ENCODE measurements at places on chromosomes 4 and X.

- no peak for DNase-seq
Observed at GRCh38 chr4:69089388-69089787, 6.9 kb upstream of the UGT2B7 start.

DNA sequence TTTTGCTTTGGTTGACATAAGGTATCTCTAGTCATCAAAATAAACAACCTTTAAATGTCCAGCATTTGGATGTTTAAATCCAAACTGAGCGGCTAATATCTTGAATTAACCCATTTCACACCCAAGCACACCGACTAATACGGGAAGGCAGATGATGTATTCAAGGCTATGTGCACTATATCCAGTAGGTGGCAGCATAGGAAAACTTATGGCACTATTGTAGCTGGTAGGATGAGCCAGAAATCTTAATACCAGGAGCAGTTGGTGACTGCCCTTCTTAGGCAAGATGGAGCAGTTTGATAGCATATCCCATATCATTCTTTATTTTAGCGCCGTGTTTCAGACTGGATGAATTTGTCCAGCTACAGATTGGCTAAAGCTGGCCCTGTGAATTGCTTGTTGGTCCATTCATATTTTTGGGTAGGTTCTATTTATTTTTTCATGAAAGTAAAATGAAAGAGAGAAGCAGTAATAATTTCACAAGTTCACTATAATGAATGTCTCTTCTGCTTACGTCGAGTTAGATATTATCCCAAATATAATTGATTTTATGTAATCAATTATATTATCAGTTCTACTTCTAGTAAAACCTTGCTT, 24.4 kb downstream of the UCHL1 start:
- no peak for DNase-seq

- no peak for DNase-seq
Observed at GRCh38 chr4:78150543-78150864, 93.4 kb downstream of the FRAS1 start.

GRCh38 chrX:47484885-47485284, 1.9 kb upstream of the ZNF41 start:
- no peak for DNase-seq

DNA sequence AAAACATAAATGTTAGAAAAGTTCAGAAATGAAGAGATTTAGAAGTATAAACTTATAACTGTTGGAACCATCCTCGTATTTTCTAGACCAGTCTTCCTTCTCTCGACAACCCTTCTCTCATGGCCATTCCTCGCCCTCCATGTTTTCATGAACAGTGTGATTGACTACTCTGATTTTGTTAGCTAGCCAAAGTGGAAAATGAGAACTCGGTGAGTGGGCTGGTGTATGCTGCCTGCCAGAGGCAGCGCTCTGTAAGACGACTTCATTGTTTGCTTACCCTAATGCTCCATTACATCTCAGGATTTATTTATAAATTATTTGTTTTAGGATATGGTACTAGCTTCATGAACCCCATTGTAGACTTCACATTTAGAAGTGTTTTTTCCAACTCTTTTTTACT, 153.0 kb downstream of the CBR4 start:
- DNase-seq: no peak

DNA sequence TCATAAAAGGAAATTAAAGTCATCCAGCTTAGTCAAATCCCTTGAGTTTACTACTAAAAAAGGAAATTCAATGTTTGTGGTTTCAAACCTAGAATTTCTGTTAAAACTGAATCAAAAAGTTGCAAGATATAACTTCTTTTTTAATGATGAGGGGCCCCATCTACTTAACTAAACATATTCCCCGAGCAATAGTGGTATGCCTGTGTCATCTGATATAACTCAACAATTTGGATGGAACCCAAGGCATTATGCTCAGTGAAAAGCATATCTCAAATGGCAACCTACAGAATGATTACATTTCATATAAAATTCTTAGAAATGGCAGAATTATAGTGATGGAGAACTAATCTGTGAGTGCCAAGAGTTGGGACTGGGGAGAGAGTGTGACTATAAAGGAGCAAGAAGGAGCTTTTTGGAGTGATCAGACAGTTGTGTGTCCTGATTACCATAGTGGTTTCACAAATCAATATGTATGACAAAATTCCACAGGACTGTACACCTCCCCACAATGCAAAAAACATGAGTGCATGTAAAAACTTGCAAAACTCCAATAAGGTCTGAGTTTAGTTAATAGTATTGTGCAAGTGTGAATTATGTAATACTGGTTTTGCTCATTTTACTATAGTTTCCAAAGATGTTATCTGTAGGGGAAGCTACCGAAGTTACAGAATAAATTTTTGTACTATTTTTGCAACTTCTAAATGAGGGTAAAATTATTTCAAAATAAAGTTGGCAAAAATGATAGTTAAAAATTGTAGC, 323.2 kb downstream of the ARHGAP24 start:
- no peak for DNase-seq

DNA sequence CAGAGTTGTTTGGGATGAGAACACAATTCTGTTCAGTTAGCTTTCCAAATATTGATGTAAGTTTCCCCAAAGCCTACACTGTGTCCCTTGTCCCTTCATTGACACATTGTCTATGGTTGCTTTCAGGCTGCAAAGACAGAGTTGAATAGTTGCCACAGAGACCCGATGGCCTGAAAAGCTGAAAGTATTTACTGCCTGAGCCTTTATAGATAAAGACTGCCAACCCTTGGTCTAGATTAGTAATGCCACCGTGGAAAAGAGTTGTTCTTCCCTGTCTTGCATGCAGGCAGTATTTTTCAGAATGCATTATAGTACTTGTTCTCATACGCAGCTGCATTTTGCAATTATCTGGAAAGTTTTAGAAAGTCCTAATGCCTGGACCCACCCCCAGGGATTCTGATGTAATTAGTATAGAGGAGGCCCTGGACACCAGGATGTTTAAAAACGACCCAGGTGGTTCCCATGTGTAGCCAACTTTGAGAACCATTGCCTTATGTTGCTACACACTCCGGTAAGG, 180.8 kb downstream of the FRMPD4 start:
- no peak for DNase-seq

GRCh38 chr4:184384810-184385557, 89.4 kb downstream of the IRF2 start:
- DNase-seq: no peak

DNA sequence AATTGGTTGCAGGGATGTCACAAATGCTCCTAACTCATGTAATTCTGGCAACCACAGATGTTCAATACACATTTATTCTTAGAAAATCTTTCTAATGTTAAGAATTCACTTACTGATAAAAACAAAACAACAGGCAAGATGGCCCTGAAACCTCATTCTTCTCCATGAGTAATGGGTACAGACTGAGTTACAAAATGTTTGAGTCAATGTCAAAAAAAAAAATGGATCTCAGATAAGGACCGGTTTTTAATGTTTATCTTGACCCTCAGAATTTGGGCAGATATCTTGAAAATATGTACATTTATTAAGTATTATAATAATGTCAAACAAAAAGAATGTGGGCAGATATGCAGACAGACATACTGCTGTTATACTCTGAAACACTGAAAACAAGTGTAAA, 1.8 kb upstream of the SULT1E1 start:
- no peak for DNase-seq

- no peak for DNase-seq
Observed at GRCh38 chr4:37244583-37245390, at the start of gene NWD2. TSS of gene NWD2 (plus strand) at chr4:37244743. CDS start at chr4:37245068, 325 bp downstream.

DNA sequence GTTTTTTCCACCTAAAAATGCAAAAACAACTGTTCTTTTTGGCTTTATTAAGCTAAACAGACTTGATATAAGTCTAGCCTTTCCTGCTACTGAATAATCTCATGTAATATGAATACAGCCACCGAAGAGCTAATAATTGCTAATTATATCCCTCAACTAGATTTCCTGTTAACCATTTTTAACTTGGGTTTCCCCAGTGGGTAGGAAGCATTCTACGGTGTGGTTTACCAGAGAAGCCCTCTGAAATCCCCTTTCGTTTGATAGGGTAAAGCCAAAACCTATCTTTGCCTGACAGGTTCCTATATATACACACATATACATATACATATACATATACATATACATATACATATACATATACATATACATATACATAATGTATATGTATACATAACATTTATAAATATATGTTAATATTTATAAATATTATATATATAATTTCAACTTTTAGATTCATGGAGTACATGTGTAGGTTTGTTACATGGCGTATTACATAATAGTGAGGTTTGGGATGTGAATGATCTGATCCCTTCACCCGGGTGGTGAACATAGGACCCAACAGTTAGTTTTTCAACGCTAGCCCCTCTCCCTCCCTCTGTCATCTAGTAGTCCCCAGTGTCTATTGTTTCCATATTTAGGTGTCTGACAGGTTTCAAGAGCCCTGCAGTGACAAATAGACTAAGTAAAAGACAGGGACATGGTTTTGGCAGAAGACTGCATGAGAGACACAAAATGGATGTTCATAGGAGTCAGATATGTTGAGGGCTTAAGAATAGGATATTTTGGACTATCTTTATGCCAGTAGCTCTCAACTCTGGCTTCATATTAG, 62.4 kb downstream of the ATXN3L start:
- no peak for DNase-seq

DNA sequence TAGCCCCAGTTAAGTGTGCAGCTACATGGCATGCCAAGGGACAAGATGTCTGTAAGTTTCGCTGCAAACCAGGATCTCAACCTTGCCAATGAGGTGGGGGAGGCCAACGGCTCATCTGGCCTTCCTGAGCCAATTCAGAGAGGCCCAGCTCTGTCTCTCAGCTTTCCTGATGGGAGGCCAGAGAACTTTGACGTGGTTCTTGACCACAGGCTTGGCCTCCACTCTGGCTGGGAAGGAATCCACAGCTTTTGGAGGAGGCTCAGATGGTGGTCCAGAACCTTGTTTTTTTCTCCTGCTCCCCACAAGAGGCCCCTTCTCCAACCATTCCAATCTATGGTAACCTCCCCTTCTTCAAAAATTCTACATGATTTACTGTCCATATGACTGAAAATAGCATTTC, 9.8 kb downstream of the CAPN6 start:
- no peak for DNase-seq

DNA sequence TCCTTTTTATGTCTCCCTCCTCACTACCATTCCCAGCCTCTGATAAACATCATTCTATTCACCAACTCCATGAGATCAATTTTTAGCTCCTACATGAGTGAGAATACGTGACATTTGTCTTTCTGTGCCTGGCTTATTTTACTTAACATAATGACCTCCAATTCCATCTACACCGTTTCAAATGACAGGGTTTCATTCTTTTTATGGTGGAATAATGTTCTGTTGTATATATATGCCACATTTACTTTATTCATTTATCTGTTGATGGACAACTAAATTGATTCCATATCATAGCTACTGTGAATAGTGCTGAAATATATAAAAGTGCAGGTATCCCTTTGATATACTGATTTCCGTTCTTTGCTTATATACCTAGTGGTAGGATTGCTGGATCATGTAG, 503.9 kb downstream of the SMARCA1 start:
- no peak for DNase-seq

GRCh38 chr4:180100433-180101344, 2142.5 kb upstream of the TENM3 start:
- DNase-seq: no peak

- no peak for DNase-seq
Observed at GRCh38 chr4:124952601-124953000, 240.1 kb upstream of the ANKRD50 start.

GRCh38 chrX:132984058-132984650, 25.7 kb upstream of the HS6ST2 start:
- DNase-seq: no peak

DNA sequence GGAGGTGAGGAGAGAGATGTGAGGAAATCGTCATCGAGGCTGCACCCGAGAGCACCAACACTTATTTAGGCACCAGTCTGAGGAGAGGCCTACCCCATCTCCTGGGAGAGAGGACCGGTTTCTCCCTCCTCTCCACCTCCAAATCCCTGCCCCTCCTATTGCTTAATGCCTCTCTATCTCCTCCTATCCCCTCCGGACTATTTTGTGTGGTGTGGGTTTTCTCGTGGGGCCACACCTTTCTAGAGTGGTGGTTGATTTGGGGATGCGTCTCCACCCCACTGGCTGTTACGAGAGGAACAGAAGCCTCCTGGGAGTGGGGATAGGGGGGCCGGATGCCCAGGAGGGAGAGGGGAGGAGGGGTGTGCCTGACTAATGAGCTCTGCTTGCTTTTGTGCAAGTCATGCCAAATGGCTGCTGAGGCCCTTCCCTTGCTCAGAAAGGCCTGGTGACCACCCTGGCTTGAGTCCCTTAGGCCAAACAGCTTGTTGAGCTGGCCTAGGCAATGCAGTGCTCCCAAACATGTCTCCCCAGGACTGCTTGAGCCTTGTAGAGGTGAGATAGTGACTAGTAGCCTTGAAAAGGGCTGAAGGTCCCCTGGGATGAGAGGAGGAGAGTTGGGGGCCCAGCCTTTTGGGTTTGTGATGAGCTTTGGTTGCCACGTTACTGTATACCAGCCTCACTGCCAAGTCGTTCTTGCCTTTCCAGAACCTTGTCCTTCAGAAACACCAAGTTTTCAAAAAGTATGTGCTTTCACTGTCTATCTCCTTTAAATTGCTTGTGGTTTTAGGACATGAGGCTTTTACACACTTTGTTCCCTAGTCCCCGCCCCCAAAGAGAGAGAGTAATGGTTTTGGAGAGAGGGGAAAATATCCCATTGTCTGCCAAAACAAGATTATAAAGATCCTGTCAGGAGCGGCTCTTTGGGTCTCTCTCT, 1.2 kb downstream of the MSN start:
- peak; percentile 72 for DNase-seq

GRCh38 chrX:54935306-54935705, 14.7 kb downstream of the TRO start:
- no peak for DNase-seq

DNA sequence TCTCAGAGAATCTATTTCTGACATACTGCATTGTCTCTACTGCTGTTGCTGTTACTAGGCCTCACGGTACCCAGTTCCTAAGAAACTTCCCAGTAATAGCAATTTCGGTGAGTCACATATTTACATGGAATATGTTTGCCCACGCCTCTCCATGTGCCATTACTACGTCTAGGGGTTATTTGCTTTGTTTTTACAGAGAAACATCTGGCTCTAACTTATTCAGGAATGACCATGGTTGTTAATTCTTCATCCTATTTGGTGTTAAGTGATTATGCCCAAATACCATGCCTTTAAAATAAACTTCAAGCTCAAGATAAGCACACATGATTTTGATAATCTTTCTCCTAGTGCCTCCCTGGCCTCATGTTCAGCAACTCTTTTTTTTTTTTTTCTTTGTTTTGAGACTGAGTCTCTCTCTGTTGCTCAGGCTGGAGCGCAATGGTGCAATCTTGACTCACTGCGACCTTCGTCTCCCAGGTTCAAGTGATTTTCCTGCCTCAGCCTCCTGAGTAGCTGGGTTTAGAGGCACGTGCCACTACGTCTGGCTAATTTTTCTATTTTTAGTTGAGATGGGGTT, 101.0 kb upstream of the HS3ST1 start:
- no peak for DNase-seq

DNA sequence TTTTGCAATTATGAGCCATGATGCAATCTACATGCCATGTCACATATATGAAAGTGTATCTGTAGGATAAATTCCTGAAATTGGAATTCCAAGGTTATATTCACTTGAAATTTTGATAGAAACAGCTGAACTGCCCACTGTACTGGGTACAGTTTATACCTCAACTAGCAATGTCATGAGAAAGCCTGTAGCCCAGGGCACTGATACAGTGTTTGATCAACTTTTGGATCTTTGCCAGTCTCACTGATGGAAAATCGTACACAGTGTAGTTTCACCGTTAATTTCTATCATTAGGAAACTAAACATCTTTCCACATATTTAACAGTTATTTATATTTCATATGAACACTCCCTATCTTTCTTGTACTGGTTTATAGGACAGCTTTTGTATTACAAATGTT, 34.2 kb downstream of the TAPT1 start:
- no peak for DNase-seq
